NCI-H1930 (cell line): ENCODE measurements at places on chromosomes 3 and 15.

GRCh38 chr3:147415286-147415685 is 6.1 kb downstream of the ZIC1 start:
- no peak for DNase-seq

DNA sequence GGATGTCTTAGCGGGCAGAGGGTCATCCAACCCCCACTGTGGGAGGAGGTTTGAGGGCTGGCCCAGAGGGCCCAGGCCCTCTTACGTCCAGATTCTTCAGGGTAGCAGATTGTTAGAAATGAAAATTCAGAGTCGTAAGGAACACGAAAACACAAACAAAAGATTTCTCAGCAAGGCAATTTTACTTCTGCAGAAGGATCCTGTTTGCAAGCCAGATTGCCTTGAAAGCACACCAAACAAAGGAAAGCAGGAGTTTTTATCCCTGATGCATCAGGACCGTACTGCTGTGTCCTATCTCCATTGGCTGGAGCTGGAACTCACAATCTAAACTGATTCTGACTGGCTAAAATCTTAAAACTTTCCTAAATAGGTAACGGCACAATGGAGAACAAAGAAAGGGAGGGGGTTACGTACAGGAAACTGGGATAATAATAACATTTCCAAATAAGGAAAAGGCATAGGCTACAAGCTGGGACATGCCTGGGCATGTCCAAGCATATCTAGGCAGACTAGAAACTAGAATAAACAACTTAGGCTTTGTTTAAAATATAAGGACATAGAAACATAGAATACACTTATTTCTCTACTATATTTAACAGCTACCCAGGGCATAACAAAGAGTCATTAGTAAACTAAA is 97.3 kb upstream of the C2CD4B start:
- DNase-seq = no peak

- DNase-seq = no peak
These were observed 3.2 kb upstream of the BLOC1S6 start for GRCh38 chr15:45583731-45584639.

DNA sequence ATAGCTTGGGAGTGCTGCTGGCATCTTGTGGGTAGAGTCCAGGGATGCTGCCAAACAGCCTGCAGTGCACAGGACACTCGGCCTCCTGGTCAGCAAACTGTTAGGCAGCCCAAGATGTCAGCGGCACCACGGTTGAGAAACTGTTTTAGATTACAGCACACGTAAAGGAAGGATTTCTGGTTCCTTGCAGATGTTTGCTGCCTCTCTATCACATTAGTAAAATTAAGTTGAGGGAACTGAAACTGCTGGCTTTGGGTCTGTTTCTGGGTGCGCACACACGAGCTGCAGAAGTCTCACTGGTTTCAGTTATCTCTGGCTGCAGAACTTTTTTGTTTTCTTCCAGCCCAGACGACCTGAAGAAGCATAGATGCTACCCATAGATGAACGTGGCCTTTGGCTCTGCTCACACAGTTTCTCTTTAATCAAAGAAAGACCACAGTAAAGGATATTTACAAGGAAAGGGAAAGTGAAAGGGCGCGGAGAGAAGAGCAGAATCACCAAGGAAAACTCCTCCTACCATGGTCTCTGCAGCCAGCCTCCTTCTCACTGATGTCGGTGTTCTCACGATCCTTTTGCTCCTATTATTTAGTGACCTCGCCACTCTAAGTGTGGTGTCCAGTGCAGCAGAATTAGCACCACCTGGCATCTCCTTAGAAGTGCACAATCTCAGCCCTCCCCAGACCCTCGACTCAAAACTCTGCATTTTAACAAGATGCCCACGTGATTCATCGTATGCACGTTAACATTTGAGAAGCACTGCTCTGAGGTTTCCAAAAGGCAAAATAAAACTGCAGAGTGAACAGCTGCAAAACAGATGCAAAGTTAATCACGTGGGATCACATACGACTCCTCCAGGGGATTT is 50.6 kb upstream of the AKAP13 start:
- DNase-seq = no peak

GRCh38 chr3:155368786-155369185 is 75.3 kb upstream of the STRIT1 start:
- no peak for DNase-seq

- no peak for DNase-seq
These were observed 1012.2 kb upstream of the CADM2 start for GRCh38 chr3:83946554-83946953.

GRCh38 chr3:100781301-100781700 is 72.0 kb downstream of the TFG start:
- DNase-seq = no peak

- no peak for DNase-seq
These were observed 13.0 kb downstream of the IL16 start for GRCh38 chr15:81209635-81210034.

GRCh38 chr3:114587986-114588385 is 294.2 kb downstream of the TIGIT start:
- no peak for DNase-seq

GRCh38 chr3:175818811-175819464 is 959.8 kb downstream of the NAALADL2 start:
- no peak for DNase-seq
